CD4-positive, CD25-positive, alpha-beta regulatory T cell (primary cell): ENCODE measurements at places on chromosomes 12 and 14. TPM values are rescaled to one million over a fixed set of nuclear protein-coding genes. Genes with fewer than 3 reads are reported as not detected.

The SCFD1 gene
- 86.6 TPM for total RNA-seq

DNA sequence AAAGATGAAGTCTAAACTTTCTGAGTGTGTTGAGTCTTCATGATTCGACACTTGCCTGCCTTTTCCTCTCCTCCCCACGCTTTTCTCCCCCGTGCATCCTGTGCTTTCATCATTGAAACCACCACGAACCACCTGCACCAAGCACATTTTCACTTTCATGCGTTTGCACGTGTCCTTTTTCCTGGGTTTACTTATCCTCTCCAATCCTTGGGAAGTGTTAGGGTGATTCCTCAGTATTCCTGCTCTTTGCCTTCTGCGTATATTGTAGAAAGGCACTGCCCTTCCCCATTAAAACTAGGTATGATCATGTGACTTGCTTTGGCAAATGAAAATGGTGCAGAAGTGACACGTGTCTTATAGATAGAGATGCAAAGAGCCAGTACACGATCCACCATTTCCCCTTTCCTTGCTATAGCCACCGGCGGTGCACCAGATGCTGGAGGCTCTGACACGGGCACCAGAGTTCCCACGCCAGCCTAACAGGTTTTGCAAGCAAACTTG lies 106.6 kb downstream of the BRMS1L start:
- no peaks in the 10 kb centered on the region for H3K36me3 ChIP-seq
- DNase-seq, result no peak
- no peaks in the 10 kb centered on the region for H3K4me1 ChIP-seq
- peak overlapping the region; percentile 85 for H3K4me3 ChIP-seq
- peaks cover 2% of the 10 kb centered on the region for H3K27me3 ChIP-seq

- peaks cover 15% of the 10 kb centered on the region for H3K27me3 ChIP-seq
- no peak overlapping the region for H3K4me3 ChIP-seq
- no peak overlapping the region for H3K27ac ChIP-seq
- no peaks in the 10 kb centered on the region for H3K36me3 ChIP-seq
- peaks cover 16% of the 10 kb centered on the region for H3K4me1 ChIP-seq
- no peak for DNase-seq
Measured at GRCh38 chr14:97217111-97217885, 420.1 kb downstream of the VRK1 start.

The HCAR2 gene
- not detected for total RNA-seq

DNA sequence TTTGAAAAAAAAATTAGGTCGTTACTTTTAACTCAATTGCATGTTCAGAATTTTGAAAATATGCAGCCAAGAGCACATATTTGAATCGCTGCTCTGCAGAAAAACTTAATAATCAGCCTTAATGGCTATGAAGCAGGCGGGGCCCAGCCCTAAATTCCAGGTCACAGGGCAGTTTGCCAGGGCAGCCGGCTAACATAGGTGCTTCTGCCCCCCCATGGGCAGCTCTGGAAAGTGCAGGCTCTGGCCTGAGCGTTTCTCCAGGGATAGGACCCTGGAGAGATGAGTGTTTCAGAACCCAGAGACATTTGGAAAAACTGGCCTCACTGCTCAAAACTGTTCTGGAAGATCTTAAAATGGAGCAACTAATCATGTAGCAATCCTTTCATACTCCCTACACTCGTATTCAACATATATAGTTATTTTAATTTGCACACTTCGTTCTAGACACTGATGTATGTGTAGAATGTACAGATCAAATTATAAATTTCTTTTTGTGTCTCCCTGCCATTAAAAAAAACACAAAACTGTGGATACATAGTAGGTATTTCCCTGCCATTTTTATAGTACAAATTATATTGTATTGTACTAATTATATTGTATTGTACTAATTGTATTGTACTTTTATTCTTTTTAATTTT lies 26.0 kb upstream of the PTGR2 start:
- H3K4me1 ChIP-seq, result peaks cover 5% of the 10 kb centered on the region
- DNase-seq, result peak; percentile 74
- no peaks in the 10 kb centered on the region for H3K36me3 ChIP-seq
- no peak overlapping the region for H3K27ac ChIP-seq

DNA sequence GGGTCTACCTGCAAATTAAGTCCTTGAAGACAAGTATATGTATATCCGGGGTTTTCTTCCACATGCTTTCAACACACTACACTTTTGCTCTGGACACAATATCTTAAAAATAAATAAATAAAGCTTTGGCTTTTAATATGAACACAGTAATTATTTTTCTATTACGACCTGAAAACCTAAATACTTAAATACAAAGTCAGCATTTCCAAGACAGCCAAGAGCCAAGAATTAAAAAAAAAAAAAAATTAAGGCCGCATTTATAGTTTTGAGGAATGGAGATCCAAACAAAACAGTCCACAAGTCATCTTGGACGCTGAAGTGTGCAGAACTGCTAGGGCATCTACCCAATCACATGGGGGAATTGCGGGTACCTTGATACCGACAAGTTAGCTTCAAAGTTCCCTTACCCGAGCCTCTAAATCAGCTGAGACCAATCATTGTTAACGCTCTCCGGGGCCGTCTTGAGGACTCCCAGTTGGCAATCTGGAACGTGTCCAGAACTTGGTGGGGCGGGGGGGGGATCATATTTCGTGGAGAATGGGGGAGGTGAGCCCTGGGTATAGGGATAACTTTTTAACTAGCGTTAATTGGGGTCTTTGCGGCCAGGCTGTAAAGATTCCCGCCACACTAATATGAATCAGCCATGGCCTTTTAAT lies 731 bp upstream of the PCNX4 start:
- no peaks in the 10 kb centered on the region for H3K36me3 ChIP-seq
- H3K4me3 ChIP-seq, result peak overlapping the region; percentile 99
- no peaks in the 10 kb centered on the region for H3K27me3 ChIP-seq
- H3K4me1 ChIP-seq, result peaks cover 32% of the 10 kb centered on the region

- H3K36me3 ChIP-seq, result peaks cover 2% of the 10 kb centered on the region
- DNase-seq, result peak; percentile 30
- H3K27me3 ChIP-seq, result no peaks in the 10 kb centered on the region
- peaks cover 4% of the 10 kb centered on the region for H3K4me1 ChIP-seq
- no peak overlapping the region for H3K27ac ChIP-seq
Measured at GRCh38 chr14:102949062-102949800, 26.8 kb downstream of the AMN start.

DNA sequence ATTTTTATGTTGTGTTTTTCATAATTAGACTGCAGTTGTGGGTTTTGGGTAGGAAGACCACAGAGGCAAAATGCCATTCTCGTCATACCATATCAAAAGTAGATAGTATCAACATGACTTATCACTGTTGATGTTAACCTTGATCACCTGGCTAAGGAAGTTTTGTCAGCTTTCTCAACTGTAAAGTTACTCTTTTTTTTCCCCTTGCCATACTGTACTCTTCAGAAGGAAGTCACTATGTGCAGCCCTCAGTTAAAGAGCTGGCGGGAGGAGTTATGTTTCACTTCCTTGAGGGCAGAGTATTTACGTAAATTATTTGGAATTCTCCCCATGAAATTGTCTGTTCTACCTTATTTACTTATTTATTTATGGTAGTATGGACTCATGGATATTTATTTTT lies 78.7 kb downstream of the PRORP start:
- DNase-seq, result no peak
- H3K4me1 ChIP-seq, result peaks cover 24% of the 10 kb centered on the region
- H3K36me3 ChIP-seq, result no peaks in the 10 kb centered on the region
- peak overlapping the region; percentile 0 for H3K4me3 ChIP-seq

GRCh38 chr12:85695097-85695715 lies 141.0 kb downstream of the RASSF9 start:
- no peaks in the 10 kb centered on the region for H3K36me3 ChIP-seq
- H3K27ac ChIP-seq, result no peak overlapping the region
- no peak overlapping the region for H3K4me3 ChIP-seq
- H3K4me1 ChIP-seq, result no peaks in the 10 kb centered on the region
- no peak for DNase-seq

GRCh38 chr12:126369487-126370463 lies 1304.5 kb downstream of the AACS start:
- no peak for DNase-seq
- no peaks in the 10 kb centered on the region for H3K4me1 ChIP-seq
- no peaks in the 10 kb centered on the region for H3K36me3 ChIP-seq
- no peak overlapping the region for H3K27ac ChIP-seq

GRCh38 chr14:64580467-64580866 lies 30.7 kb downstream of the PPP1R36 start:
- H3K4me1 ChIP-seq, result no peaks in the 10 kb centered on the region
- H3K36me3 ChIP-seq, result no peaks in the 10 kb centered on the region
- H3K4me3 ChIP-seq, result no peak overlapping the region
- DNase-seq, result no peak

DNA sequence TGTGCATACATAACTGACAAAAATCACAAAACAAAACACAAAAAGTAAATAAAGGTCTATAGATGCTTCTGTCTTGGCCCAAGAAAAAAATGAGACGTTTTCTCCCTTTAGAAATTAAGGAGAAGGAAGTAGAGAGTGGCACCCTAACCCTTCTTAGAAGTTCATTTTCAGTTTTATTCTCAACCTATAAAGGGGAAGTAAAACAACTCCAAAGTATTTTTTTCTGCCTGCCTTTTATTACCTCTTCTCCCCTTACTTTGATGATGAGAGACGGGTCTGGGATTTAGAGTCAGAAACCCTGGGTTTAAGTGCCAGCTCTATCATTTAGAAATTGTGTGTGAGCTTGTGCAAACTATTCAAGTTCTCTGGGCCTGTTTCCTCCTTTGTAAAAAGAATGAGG lies 2.8 kb downstream of the PRIM1 start:
- H3K4me3 ChIP-seq, result no peak overlapping the region
- peaks cover 12% of the 10 kb centered on the region for H3K4me1 ChIP-seq
- no peak overlapping the region for H3K27ac ChIP-seq
- no peaks in the 10 kb centered on the region for H3K27me3 ChIP-seq

- DNase-seq, result no peak
- H3K27me3 ChIP-seq, result no peaks in the 10 kb centered on the region
- H3K36me3 ChIP-seq, result no peaks in the 10 kb centered on the region
- no peak overlapping the region for H3K4me3 ChIP-seq
Measured at GRCh38 chr14:95679998-95680735, 6.1 kb upstream of the TCL1B start.

The TEX52 gene
- total RNA-seq, result not detected

The STXBP6 gene
- not detected for total RNA-seq

GRCh38 chr12:16603260-16603915 lies 2.6 kb downstream of the LMO3 start:
- DNase-seq, result no peak
- no peaks in the 10 kb centered on the region for H3K36me3 ChIP-seq
- H3K4me3 ChIP-seq, result no peak overlapping the region
- peaks cover 7% of the 10 kb centered on the region for H3K27me3 ChIP-seq
- H3K27ac ChIP-seq, result no peak overlapping the region

- DNase-seq, result no peak
- no peak overlapping the region for H3K27ac ChIP-seq
- H3K4me1 ChIP-seq, result no peaks in the 10 kb centered on the region
- no peaks in the 10 kb centered on the region for H3K36me3 ChIP-seq
Measured at GRCh38 chr12:65856521-65856920, 32.2 kb downstream of the HMGA2 start.

- peaks cover 2% of the 10 kb centered on the region for H3K27me3 ChIP-seq
- H3K4me1 ChIP-seq, result no peaks in the 10 kb centered on the region
- DNase-seq, result no peak
- H3K27ac ChIP-seq, result no peak overlapping the region
Measured at GRCh38 chr12:92695577-92695976, 7.2 kb upstream of the PLEKHG7 start.

The GDF3 gene
- total RNA-seq, result not detected
